Stimulated activated CD4-positive, alpha-beta T cell treated with anti-CD3 and anti-CD28 coated beads, Interleukin-2, amount 100 ng/mL, for 24 hours (primary cell): ENCODE measurements at places on chromosomes 3 and 15.
A peak's percentile ranks its signal among the peaks of the same experiment; 100 is the strongest.

DNA sequence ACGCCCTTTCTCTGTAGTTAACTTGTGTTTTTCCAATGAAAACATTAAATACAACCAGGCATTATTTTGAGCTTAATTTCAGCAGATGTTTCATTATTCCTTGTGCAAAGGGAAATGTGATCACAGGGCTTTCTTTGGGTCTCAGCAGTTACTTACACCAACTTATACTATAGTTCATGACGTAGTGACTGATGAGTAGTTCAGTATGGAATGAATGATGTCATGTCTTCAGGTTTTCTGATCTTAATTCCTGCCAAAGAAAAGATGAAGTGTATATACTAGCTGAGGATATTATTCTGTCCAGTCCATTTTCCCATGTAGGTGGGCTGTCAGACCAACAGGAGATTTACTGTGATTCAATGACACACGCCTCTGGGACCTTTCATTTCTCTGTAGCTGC, 61.3 kb downstream of the MYRIP start:
- no peak for DNase-seq

DNA sequence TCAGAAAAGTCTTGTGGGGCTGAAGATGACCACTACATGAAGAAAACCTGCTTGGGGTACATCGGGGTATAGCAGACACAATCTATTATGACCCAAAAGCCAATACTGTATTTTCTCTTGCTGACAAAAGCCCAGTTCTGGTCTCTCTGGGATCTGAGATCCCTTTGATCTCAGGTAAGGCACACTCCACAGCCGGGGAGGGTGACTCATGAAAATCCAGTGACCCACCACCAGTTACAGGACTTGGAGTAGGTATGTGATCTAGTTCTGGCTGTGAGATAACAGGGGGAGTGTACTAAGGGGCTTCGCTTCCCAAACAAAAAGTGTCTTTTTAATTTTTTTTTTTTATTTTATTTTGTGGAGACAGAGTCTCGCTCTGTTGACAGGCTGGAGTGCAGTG, 193.3 kb downstream of the STT3B start:
- DNase-seq, result no peak

DNA sequence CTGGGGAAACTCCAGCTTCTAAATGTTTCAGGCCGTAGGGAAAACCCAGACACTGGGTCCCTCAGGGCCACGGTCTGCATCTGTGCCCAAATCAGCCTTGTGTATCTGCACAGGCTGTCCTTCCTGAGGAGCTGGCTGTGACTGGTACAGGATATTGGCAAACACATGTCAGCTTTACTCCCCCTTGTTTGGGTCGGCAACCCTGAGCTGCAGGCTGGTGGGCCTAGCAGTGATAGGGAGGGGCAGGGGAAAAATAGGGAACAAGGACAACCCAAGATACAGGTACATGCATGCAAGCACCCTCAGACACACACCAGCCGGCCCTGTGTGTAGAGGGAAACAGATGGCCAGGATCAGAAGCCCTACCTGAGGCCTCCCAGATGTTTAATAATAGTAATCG, 28.7 kb upstream of the HCN4 start:
- no peak for DNase-seq

DNA sequence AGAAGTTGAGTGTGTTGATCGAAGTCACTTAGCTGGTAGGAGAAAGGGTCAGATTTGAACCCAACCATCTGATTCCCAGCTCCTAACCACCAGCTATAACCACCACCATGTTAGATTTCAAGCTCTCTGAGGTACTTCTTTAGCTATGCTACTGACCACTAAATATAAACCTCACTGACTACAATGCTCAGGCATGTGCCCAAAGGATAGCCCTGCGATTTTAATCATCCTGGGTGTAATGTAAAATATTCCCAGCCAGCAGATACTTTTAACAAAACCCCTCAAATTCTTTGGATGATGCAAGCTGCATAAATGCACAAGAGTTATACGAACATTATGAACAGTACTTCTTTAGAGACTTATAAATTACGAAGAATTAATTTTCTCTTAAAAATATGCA, 115.2 kb upstream of the TSC22D2 start:
- DNase-seq, result no peak

DNA sequence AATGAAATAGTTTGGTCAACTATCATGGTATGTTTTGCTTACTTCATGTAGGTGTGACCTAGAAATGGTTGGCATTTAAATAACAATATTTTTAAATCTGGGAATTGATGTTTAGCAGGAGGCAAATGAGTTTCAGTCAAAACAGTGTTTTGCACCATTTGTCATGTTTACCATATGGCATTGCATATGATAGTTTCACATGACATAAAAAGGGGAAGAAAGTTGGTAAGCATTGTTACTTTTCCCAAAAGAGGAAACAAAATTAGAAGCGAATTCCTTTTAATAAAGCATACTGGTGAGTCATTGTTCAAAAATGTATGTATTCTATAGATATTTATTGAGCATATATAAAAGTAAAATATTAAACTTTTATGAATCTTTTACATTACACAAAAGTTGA, 2.3 kb downstream of the RNF13 start:
- DNase-seq, result no peak

DNA sequence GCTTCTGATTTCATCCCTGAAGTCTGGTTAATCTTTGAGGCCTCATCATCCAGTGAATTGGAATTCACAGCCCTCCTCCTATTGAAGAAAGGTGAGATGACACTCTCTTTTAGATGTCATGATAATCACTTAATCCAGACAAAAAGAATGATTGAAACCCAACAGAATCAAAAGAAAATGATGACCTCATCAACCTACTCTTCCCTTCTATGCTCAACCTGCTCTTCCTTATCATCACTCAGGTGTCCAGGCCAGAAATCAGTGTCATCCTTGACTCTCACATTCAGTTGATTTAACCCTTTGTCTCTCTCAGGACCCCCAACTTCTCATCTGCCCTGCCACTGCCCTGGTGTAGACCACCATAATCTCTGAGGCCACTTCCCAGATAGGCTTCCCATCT, 11.8 kb downstream of the PLA2G4E start:
- DNase-seq, result no peak

DNA sequence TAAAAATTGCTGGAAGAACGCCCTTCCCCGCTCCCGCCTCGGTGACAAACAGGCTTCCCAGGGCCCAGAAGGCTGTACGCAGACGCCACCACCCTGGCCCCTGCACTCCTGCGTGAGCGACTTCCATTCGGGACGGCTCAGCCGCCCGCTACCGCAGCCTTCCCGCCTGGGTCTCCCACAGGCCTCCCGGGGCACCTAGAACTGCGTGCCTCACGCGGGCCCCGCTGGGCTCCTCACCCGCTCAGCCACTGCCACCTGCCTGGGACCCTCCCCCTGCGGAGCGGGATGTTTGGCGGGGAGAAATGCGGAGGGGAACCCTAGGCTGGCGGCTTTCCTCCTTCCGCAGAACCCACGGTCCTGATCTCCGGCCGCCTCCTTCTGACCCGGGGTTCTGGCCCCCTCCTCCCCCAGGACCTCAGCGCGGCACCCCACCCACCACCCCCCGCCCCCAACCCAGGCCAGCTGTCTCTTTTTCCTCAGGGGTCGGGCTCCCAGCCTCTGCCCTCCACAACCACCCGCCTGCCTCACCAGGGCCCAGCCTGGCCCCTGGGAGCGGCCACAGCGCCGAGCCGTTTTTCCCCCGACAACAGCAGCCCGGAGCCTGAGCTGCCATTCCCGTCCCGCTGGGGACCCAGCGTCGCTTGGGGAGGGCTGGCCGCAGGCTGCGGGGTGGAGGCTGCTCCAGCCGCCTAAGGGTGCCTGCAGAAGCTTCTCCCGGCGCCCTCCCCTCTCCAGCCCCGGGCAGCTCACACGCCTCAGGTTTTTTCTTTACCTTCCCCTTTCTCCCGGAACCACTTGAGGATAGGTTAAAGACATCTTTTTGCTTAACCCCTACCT, 27.6 kb upstream of the RAB7A start:
- DNase-seq, result peak; percentile 37

GRCh38 chr15:81812456-81812855, 233.4 kb downstream of the MEX3B start:
- DNase-seq, result no peak

DNA sequence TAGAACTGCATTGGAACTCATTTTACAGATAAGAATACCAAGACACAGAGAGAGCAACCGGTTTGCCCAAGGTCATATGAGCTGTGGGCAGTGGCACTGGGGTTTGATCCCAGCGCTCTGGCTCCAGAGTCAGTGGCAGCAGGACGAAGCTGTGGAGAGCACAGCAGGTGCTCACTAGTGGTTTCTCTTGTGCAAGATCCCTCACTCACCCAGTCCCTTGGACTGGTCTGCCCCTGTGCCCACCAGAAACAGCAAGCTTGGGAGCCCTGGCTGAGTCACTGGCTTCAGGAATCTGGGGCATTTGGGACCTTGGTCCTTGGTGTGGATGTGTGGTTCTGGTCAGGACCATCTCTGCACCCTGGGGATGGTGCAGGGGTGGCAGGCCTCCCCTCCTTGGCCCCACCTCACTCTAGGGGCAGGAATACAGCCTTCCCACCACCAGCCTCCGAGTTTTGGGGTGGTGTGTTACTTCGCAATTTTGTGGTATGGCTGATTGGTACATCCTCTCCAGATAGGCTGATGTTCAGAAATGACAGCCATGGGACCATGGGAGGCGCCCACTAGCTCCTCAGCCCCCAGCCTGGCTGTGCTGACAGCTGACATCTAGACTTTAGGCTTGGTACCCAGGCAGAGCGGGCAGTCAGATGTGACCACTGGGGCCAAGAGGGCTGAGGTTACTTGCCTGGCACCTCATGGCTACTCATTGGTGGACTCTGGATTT, 104.6 kb downstream of the LSM3 start:
- DNase-seq, result no peak

GRCh38 chr3:98945101-98945524, 43.6 kb upstream of the DCBLD2 start:
- DNase-seq, result no peak

DNA sequence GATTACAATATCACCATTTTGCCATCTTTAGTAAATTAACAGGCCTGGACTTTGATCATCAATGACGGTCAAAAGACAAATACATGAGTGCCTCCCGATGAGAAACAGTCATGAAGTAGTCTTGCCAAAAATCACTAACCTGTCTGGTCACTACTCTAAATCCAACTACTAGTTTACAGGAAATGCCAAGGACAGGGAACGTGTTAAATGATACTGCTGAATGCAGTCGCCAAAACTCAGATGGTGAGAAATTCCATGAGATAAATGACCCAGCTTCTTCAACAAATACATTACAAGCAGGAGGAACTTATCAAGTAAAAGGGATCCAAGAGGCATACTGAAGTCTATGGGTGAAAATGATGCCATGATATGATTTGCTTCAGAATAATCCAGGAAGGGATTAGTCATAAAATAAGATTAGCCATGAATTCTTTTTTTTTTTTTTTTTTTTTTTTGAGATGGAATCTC, 35.8 kb upstream of the ATP13A3 start:
- no peak for DNase-seq

- no peak for DNase-seq
These were observed 3.7 kb downstream of the PDIA5 start for GRCh38 chr3:123070510-123070909.

DNA sequence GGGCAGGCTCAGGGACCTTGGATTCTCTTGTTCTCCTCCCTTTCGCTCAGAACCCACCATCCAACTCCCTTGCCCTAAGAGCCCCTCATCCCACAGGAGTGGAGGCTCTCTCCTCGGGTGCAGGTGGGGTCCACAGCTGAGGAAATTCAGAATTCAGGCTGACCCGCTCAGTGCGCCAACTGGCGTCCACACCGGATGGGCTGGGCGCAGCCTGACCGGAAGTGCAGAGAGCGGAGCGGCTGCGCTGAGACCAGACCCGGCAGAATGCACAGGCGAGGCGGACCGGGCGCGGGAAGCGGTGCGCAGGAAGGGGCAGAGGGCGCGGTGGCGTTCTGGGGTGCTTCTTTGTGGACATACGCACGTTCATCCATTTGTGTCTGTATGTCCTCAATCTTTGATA, 210.4 kb upstream of the NDN start:
- no peak for DNase-seq

GRCh38 chr15:43410572-43411214, 39.8 kb downstream of the TUBGCP4 start:
- no peak for DNase-seq

DNA sequence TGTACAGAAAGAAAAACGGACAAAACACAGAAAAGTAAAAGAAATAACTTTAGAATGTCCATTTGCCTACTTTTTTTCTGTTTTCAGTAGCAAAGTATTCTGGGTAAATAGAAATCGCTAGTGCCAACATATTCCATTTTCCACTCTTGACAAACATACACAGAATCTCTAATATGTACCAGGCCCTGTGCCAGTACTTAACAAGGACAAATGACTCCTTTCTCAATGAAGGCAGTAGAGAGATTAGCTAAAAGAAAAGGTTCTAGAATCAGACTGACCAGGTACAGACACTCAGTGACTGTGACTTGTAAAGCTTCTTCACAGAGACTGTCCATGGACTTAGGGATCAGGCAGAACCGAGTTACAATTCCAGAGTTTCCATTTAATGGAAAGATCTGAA, 165.8 kb upstream of the STAC start:
- no peak for DNase-seq

DNA sequence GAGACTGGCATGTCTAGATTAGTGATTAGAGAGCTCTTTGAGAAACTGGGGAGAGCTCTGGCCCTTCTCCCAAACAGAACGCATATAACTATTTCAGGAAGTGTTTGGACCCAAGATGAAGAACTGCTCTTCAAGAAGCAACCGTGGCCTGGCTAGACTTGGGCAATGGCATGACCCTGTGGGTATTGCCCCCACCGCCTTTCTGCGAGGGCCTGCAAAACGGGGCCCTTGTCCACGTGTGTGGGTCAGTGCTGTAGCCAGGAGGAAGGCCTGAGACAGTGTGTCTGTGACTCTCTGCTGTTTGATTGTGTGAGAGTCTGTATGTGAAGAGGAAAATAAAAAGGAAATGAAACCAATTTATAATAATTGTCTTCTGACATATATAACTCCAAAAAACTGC, 42.5 kb downstream of the EEFSEC start:
- no peak for DNase-seq

DNA sequence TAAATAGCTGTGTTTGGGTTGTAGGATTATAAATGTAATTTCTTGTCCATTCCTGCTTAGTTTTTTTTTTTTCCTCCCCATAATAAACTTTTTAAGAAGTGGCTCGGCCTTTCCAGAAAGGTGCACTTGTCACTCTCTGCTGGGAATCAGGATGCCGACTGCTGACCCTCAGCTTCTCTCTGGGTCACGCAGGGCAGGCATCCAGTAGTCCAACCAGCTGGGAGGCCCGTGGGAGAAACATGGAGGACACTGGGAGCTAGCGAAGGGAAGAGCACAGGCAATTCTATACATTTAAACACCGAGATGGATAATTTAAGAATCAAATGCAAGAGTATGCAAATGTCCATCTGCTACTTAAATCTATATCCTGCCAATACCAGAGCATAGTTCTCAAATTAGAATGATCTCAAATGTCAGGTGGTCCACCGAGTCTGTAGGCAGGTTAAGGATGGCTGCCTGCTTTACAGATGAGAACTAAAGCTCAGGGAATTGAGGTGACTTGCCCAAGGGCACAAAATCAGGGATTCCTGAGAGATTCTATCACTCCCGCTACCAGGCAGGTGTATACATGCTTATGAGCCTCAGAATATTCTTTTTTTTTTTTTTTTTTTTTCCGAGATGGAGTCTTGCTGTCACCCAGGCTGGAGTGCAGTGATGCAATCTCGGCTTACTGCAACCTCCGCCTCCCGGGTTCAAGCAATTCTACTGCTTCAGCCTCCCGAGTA, 64.5 kb downstream of the DAPK2 start:
- no peak for DNase-seq
